Stimulated activated CD4-positive, alpha-beta T cell treated with anti-CD3 and anti-CD28 coated beads, Interleukin-4, amount 100 ng/mL, for 24 hours (primary cell): ENCODE measurements at places on chromosomes 11 and 22.

DNA sequence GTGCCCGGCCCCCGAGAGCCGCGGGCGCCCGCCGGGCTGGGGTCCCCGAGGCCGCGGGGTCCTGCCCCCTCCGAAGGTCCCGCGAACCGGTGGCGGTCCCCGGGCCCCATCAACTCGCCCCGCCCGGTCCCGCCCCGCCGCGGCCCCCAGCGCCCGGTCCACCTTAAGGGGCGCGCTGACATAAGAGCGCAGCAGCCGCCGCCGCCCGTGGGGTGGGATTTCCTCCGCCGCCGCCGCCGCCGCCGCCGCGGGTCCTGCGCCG lies at the start of gene ZDHHC8:
TSS of gene ZDHHC8 (plus strand) at position 208 of the 262 bp plus-strand sequence. CDS start 144 bp downstream, outside the sequence.
- DNase-seq = peak; percentile 44

DNA sequence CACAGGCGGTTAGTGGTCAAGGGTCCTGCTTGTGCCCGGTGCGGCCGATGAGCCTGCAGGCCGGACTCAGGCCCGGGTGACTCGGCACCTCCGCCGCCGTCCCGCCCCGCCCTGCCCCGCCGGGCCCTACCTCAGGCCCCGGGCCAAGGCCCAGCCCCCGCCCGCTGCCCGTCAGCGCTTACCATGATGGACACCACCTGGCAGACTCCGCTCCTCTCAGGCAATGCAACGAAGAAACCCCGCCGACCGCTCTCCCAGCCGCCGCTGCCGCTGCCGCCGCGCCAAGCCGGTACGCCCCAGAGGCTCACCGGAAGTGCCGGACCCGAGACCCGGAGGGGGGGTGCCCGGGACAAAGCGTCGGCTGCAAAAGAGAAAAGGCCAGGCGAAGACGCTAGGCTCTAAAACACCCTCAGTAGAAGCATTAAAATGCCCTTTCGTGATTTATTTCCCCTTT lies at the start of gene UFD1:
TSS of gene UFD1 (minus strand) at position 293 of the 454 bp plus-strand sequence. CDS start at position 185, 108 bp downstream.
- peak; percentile 81 for DNase-seq

DNA sequence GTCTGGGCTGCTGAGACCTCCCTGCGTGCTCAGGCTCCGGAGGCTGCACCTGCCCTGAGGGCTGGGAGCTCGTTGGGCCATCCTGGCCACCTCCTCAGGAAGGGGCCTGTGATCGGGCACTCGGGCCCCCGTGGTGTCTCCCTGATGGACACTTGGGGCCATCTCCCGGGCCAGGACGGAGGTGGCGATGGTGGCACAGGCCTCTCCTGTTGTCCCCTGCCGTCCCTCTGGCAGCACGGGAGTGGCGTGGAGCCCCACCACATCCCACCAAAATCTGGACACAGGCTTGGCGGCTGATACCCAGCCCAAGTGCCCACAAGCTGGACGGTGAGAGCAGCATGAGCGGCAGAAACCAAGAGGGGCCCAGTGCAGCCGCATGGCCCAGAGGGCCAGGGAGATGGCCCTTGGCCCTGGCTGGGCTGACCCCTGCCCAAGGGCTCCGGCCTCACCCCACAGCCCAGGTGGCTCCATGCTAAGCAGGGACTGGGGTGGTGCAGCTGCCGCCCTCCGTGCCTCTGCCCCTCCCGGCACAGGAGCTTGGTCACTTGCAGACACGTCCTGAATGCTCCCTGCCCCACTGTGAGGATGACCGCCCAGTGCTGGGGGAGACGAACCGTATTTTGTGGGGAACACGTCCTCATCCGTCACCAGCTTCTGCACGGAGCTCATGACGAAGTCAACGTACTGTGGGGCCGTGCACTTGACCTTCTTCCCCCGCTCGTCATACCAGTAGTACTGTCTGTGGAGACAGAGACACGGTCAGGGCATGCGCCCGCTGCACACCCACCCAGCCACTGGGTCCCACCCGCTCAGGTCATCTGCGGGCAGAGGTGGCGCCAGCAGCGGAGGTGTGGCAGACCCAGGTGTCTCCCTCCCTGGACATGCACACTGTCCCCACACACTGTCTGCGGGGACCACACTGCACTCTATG lies 15.6 kb downstream of the MOB2 start:
- no peak for DNase-seq

DNA sequence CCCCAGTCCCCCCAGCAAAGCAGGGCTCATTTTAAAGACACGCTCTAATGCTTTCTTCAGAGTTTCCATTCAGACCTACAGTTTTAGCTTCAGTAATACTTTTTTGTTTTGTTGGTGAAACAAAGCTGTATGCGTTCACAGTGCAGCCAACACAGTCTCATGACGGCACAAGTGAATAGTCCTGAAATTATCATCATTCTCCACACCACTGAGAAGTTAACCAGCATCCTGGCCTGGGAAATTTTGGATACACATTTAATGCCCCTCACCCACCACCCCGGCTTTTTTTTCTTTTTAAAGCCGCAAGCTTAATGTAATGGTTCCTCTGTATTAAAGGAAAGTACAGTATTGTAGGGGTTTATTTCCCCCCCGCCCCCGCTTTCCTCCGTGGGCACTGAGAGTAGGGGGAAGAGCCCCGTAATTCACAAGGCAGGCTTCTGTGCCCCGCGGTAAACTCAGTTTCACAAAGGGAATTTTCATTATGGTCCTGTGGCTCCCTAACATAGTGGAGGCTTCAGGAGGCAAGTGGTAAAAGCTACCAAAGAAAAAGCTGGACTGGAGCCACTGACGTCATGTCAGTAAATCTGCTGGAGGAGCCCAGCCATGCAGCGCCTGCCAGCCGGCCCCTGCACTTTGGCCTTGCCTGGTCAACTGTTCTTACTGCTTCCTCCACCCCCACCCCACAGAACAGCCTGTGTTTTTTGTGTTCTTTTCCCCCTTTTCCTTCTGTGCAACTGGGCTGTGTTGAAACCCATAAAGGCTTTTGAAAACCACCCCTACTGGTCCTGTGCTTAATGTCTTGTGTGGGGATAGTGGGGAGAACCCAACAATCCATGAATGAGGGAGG lies 18.2 kb downstream of the TEAD1 start:
- no peak for DNase-seq

DNA sequence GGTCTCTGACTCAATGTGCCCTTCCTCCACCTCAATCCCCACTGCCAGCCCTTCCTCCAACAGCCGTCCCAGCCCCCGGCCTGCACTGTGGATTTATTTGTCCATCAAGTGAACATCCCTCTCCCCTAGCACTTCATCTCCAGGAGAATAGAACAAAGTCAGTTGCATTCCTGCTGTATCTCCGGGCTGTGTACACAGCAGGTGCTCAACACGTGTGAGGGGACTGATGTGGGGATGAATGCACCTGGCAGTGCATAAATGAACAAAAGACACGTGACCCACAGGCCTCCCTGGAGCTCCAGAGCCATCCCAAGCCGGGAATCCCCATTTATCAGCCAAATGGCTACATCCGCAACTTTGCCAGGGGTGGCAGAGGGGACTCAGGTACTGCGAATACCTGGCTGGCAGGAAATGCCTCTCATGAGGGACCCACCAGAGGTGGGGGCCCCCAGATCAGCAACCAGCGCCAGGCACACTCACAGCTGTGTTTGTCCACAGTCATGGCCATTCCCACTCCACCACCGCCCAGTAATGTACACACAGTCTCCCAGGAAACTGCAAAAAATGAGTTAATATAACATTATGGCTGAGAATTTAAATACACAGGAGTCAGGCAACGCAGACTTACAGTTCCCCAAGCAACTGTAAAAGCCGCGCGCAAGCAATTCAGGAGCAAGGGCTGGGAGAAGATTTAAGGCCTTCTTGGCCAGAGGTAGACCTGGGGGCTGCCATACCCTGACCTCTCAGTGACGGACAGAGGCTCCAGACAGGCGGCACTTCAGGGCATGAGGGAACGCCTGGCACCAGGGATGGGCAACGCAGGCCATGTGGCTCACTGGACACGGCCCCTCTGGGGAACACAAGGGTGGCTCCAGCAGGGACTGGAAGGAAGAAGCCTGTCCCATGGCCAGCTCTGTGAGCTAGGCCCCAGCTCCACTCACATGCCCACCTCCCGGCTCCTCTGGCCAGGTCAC lies 50.3 kb upstream of the TCF20 start:
- no peak for DNase-seq

DNA sequence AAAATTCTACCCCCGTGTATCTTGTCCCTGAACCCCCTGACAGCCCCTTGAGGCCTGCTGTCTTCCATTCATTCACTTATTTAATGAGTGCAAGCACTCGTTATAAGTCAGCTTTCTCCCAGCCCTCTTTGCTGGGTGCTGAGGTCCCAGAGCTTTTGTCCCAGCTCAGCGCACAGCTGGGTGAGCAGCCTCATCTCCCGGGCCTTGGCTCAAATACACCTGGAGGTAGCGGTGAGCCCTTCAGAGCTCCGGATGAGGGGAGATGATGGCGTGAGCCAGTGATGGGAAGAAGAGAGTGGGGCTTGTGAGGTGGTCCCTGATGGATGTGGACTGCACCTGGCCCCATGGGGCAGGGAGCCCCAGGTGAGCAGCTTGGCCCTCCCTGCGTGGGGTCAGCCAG lies 18.1 kb upstream of the ARHGAP8 start:
- DNase-seq = no peak

- no peak for DNase-seq
These were observed 27.6 kb upstream of the SLC35C1 start for GRCh38 chr11:45777127-45777969.

- peak; percentile 4 for DNase-seq
These were observed 382 bp downstream of the IMMP1L start for GRCh38 chr11:31509051-31509428.

DNA sequence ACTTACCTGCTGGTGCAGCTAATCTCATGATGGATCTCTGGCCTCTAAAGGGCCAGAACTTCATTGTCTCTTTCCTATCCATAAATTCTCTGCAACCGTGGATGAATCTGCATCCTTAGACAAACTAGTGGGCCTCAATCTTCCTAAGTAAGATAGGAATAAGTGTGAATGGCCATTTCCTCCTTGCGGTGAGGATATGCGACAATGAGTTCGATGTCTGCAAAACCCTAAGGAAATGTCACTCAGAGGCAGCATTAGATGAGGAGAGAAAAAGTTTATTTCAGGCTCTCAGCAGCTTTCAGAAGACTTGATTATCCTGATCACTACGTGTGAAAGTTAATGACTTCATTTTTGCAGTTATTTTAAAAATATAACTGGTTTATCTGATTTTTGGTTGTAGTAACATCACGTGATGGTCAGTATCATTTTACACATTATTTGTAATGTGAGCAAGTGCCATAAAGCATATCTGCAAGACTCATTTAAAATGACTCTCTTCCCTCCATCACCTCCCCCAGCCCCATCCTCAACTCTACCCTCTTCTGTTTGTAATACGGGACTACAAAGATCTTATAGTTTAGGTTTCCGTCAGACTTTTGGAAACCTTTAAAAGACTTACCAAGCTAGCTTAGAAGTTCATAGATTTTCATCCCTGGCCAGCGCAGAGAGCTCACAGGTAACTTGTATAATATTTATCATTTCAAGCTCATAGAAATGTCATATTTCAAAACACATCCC lies 10.2 kb downstream of the GRAP2 start:
- DNase-seq = no peak

DNA sequence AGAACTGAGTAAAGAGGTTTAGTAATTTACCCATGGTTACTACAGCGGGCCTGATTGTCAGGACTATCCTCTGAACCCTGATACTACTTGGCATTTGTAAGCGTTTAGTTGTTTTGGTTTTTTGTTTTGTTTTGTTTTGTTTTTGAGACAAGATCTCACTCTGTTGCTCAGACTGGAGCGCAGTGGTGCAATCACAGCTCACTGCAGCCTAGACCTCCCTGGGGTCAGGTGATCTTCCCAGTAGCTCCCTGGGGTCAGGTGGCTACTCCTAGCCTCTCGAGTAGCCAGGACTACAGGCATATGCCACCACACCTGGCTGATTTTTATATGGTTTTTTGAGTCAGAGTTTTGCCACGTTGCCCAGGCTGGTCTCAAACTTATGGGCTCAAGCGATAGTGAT lies 118.6 kb downstream of the WNT11 start:
- no peak for DNase-seq

GRCh38 chr11:96137373-96137772 lies 205.6 kb downstream of the MAML2 start:
- DNase-seq = no peak

DNA sequence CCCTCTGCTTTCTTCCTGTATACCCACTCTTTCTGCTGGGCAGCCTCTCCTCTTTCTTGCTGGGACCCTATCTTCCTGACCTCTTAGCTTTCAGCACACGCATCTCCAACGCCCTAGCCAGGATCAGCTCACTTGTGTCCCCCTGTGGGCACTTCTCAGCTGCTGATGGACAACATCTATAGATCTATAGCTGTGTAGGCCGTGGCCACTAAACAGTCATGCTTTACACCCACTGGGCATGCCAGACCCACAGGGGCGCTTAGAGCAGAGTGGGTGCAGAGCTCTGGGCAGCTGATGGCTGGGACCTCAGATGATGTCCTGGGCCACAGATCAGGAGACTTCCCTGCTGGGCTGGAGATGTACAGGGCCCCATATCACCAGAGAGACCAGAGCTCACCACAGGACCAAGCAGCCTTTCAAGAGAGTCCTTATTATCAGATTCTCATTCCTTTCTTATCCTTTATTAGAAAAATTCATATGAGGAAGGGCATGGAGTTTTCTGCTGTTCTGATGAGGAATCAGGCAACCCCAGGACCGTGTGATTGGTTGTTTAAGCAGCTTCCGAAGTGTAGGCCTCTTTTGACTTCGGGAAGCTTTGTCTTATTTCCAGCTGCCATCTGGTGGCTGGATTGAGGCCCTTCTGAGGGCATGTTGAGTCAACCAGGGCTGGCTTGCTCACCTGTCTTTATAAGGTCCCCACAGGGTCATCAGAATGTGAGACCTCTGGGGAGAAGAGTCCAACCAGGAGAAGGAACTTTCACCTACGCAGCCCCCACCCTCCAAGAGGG lies 60.5 kb downstream of the OSBP2 start:
- DNase-seq = peak; percentile 61

GRCh38 chr11:117908959-117909610 lies 20.1 kb downstream of the TMPRSS13 start:
- DNase-seq = no peak

GRCh38 chr22:19824926-19825339 lies 29.7 kb downstream of the GNB1L start:
- DNase-seq = no peak

- DNase-seq = peak; percentile 87
These were observed 7.1 kb downstream of the CD44 start for GRCh38 chr11:35146074-35146521.

DNA sequence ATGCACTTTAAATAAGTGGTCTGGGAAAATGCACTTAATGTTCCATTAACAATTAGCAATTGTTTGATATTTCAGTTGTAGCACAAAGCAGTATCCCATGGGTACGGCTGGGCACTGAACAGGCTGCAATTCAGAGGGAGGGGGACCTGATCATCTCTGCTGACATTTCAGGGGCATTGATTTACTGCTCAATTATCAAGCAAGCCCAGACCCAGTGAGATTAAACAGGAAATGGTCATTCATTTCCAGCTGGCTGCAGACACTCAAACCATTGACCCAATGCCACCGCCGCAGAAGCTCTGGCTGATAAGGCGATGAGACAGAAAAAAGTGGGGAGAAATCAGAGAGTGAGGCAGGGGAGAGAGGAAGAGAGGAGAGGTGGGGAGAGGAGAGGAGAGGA lies 1.2 kb downstream of the GPR83 start:
- no peak for DNase-seq

DNA sequence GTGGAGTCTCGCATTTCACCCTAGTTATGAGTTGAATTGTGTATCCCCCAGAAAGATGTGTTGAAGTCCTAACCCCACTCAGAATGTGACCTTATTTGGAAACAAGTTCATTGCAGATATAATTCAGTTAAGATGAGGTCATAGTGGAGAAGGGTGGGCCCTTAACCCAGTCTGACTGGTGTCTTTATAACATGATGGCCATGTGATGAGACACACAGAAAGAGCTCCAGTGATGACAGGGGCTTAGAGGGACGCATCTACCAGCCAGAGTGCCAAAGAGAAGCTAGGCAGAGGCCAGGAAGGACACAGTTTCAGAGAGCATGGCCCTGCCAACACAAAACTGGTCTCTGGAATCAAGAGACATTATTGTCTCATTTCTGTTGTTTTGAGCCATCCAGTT lies 50.3 kb downstream of the LARGE1 start:
- no peak for DNase-seq
